ENCODE measurements at places on chromosomes 1 and 21.

DNA sequence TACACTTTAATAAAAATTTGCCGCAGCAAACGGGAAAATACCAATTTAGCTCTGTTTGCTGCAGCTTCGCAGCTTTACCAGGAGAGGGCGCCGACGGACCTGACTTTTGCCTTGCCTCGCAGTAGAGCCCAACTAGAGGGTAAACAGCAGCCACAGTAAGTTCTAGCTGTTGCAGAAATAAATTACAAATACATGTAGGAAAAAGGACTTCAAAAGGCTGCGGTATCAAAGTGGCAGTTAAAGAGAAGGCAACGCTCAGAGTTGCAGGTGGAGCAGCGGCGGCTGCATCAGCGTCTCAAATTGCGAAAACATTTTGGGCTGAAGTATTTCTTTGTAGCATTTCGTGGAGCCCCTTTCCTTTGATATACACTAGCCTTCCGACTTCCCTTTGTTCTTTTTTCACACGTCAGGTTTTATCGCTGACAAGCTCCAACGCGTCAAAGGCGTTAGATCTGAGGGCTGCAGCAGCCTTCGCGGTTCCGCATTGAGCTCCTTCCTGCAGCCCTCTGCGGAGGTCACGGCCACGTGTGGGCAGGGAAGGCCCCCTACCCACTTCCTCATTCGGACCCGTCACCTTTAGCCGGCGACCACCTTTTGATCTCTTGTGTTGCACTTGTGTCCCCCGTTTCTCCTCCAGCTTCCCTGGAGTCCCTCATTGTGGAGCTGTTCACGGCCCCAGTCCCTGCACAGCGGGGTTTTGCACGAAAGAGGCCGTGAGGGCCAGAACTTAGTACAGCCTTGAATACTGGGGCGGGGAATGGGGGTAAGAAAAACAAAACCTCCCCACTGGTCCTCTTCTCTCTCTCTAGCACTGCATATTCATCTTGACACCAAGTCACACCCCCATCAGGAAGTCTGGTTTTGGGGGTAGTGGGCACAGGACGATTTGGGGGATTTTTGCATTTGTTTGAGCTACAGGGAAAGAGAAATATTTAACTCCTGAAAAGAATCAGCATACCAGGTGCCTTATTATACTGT lies 72.8 kb downstream of the S1PR1 start:
- no peak for DNase-seq

DNA sequence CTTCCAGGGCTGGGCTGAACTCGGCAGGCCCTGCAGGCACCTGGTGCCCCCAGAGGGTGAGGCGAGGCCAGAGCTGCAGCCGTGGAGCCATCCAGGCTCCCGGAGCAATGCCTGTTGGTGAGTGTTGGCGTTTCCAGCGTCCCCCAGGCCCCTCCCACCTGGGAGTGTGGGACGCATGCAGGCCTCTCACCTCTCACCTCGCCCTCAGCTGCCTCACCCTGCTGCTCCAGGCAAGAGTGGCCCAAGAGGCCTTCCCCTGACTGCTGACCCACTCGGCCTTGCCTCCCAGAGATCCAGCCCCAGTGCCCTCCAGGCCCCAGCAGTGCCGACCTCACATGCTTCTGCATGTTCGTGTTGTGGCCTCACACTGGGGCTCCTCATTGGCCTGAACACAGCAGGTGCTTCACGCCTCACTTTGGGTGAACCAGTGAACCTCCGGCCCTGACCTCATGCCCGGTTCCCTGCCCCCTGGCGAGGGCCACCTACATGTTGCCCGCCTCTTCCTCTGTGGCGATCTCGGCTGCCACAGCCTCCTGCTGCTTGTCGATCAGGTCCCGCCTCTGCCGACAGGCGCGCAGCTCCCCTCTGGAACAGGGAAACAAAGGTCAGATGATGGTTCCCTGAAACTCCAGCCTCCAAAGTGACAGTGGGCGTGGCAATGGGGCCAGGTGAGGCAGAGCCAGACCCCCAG lies 17.0 kb downstream of the CFAP74 start:
- no peak for DNase-seq

DNA sequence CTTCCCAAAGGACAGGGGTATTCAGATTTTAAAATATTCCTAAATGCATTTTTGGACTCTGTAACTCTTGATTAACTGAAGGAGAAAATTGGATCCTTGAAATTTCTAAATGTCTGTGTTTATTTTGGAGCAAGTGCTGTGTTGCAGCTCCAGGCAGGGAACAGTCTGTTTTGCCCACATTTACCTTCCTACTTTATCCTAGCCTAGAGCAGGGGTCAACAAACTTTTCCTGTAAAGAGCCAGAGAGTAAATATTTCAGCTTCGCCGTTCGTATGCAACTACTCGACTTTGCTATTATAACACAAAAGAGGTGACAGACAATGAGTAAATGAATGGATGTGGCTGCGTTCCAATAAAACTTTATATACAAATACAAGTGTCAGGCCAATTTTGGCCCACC lies 402.2 kb downstream of the GPATCH2 start:
- no peak for DNase-seq

DNA sequence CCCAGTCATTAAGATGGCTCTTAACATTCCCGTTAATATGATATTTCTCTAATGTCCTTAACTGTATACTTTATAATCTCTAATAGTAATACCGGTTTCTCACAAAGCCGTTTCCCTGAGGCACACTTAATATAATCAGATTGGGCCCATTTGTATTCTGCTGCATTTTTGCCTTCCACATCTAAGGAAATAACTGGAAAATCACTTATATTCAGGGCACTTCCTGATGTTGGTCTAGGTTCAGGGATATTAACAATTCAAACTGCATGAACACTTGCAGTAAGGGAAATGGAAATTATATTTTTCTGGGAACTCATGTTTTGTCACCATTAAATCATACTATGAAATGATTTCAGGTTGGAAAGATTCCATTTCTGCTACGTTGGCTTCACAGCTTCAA lies 119.8 kb downstream of the TPR start:
- DNase-seq = no peak

DNA sequence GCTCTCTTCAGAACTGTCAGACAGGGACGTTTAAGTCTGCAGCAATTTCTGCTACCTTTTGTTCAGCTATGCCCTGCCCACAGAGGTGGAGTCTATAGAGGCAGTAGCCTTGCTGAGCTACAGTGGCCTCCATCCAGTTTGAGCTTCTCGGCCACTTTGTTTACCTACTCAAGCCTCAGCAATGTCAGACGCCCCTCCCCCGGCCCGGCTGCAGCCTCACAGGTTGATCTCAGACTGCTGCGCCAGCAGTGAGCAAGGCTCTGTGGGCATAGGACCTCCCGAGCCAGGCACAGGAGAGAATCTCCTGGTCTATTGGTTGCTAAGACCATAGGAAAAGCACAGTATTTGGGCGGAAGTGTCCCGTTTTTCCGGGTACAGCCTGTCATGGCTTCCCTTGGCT lies 89.9 kb upstream of the PDC start:
- DNase-seq = no peak

GRCh38 chr1:902802-903201 lies 20.9 kb upstream of the SAMD11 start:
- DNase-seq = no peak

DNA sequence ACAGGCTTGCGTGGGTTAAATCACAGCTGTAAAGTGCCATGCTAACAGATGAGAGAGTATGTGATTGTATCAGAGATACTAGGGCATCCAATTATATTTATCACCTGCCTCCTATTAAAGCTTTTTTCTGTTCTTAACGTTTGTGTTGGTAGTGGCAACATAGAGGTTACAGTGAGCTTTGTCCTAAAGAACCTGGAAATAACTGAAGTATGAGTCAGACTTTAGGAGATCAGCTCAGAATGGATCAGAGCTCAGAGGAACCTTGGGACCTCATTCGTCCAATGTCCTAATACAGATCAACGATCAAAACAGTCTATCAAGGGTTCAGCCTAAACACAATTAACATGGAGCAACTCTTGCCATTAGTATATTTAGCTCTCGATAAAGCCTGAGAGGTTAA lies 81.0 kb downstream of the RGS7 start:
- DNase-seq = no peak

DNA sequence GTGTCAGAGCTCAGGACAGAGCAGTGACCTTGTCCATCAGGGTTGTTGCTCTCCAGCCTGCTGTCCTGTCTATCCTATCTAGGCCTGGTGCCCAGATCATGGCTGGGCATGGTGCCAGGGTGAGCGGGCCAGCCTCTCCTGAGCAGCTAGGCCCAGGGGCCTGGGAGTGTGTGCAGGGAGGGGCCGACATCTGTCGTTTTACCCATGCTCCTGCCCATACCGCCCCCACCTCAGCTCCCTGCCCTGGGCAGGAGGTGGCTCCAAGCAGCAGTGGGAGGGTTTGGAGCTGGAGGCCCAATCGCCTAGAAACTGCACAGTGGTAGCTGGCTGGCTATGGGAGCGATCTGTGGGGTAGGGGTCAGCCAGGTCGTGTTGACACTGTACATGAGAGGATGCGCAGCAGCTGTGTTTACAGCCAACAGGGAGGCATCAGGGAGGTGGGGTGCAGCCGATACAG lies 6.5 kb downstream of the INSRR start:
- no peak for DNase-seq

DNA sequence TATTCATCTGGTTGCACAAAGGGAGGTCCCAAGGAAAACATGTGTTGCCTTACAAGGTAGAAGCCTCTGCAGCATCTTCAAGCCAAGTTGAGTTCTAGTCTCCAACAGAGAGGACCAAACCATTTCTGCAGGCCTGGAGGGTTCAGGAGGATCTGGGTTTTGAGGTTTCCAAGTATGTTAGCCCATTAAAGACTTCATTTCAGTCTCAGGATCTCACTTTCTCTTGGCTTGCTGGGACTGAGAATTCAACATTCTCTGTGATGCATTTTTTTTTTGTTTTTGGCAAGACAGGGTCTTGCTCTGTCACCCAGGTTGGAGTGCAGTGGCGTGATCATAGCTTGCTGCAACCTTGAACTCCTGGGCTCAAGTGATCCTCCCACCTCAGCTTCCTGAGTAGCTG lies 8.8 kb upstream of the MYOCOS start:
- no peak for DNase-seq

Measured in stimulated activated CD4-positive, alpha-beta T cell treated with anti-CD3 and anti-CD28 coated beads, Interleukin-12 subunit alpha, Interleukin-12 subunit beta, amount 100 ng/mL, for 48 hours (primary cell).